ENCODE measurements at places on chromosomes 5 and 9.

GRCh38 chr5:62555930-62556329 lies 22.7 kb upstream of the LRRC70 start:
- no peak for DNase-seq

GRCh38 chr5:469752-470483 lies 26.9 kb downstream of the EXOC3 start:
- peak; percentile 32 for DNase-seq

GRCh38 chr5:151895660-151896030 lies 29.0 kb downstream of the GLRA1 start:
- no peak for DNase-seq

DNA sequence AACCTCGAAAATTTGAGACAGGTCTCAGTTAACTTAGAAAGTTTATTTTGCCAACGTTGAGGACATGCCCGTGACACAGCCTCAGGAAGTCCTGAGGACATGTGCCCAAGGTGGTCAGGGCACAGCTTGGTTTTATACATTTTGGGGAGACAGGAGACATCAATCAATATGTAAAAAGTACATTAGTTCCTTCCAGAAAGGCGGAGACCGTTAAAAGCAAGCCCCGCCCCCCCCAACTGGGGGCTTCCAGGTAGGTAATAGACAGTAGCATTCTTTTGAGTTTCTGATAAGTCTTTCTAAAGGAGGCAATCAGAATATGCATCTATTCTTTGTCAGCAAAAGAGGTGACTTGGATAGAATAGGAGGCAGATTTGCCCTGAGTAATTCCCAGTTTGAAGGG lies 599 bp upstream of the MOCS2 start:
- no peak for DNase-seq

- peak; percentile 33 for DNase-seq
These were observed 241.8 kb downstream of the CACNA1B start for GRCh38 chr9:138119202-138120027.

DNA sequence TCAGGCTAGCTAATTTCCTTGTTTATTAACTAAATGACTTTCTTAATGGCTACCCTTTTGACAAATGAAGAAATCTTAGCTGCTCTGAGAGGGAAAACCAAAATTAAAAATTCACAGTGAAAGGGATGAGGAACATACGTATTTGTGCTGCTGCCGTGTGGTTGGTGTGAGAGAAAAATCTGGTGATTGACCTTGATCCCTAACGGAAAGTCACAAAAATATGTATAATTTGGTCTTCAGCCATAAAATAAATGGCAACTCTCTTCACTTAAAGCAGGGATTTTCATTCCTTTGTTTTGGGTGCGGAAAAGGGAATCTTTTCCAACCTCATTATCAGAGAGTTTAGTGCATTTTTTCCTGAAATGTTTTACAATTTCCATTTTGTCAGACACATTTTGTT lies 40.4 kb downstream of the PAM start:
- DNase-seq: no peak

DNA sequence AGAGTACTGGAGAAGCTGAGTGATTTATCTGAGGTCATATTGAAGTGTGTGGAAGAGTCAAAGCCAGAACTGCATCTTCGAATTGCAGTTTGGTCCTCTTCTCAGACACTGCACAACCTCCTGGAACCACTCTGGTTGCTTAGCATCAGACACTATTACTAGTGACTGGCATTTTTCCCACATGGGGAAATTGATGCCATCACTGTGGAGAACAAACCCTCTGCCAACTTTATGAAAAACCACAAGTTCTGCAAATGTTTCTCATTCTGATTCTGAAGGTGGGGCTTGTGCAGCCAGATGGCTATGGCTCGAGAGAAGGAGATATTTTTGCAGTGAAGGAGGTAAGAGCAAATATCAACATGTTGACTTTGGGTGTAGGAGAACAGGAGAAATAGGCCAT lies 67.2 kb downstream of the KCTD16 start:
- DNase-seq: no peak

DNA sequence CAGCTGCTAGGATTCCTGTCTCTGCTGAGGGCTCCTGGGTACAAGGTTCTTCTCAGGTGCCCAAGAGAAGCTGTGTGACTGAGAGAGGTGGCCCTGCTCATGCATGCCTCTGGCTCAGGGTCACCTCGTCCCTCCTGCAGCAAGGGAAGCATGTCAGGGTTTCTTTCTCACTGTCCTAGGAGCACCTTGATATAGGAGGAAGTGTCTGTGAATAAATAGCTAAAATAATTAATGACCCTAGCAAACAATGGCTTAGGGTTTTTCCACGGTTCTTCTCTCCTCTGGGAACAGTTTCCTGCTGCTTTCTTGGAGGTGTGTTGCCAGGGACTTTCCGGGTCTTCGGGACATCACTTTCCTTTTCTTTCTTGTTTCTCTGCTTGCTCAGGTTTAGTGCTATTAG lies 87.2 kb downstream of the ARHGAP26 start:
- peak; percentile 36 for DNase-seq

DNA sequence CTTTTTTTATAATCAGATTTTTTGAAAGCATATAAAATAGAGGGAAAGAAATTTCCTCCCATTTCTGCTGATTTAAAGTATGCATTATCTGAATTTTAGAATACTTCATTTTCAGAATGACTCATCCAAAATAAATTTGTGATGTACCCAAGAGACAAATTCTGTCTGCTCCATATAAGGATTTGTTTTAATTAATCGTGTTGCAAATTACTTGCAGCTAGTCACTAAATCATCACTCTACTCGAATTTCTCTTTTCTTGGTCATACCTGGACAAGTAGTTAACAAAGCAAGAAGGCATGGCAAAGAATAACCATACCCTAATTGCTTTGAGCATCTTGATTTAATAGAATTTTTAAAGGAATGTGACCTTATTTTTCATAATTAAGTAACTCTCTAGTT lies 284.1 kb upstream of the GRAMD2B start:
- no peak for DNase-seq

DNA sequence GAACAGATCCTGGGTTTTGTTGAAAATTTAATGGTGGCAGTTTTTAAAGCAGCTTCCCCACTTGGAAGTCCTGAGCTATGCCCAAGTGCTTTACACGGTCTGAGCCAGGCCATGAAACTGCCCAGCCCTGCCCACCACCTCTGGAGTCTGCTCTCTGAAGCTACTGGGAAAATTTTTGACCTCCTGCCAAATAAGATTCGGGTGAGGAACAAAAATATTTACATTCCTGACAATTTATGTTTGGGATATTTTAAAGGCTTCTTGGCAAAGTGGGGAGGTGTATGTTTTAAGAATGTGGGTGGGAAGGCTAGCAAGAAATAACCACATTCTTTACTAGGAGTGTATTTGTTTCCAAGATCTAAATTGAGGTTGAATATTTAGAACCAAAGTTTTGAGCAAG lies 50.0 kb downstream of the HACD4 start:
- DNase-seq: no peak
